ENCODE measurements at places on chromosomes 16 and 17.

DNA sequence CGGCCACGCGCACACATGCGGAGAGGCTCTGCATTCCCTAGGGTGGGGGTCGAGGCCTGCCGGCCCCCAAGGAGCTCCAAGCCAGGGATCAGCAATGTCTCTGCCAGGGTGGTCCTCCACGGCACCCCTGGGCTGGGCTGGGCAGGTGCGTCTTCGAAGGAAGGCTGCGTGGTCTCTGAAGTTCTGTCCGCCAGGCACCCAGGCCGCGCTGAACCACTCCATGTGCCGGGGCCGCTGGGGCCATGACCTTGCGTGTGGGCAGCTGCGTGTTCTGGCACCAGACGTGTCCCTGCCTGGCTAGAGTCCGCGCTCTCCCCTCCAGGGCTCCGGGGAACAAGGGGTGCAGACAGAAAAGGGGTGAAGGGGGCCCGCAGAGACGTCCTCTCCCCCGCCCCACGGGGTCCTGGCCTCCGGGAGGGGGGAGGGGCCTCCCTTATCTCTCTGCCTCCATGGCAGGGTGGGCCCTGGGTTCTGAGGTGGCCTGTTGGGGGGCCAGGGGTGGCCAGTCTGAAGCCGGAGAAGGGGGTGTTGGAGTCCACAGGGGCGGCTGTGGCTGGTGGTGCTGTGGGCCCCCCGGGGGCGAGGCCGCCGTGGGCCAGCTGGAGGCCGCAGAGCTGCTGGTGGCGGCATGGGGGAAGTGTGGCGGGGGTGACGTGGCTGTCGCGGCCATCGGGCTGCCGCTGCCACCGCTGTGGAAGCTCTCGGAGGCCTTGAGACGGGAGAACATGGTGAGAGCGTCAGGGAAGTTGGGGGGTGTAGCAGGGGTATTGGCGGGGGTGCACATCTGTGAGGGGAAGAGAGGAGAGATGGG, 5.3 kb downstream of the UBALD1 start:
- DNase-seq, result no peak

- no peak for DNase-seq
Measured at GRCh38 chr16:85959686-85960085, 60.7 kb downstream of the IRF8 start.

GRCh38 chr17:67833946-67834631, 8.8 kb downstream of the BPTF start:
- DNase-seq, result no peak

DNA sequence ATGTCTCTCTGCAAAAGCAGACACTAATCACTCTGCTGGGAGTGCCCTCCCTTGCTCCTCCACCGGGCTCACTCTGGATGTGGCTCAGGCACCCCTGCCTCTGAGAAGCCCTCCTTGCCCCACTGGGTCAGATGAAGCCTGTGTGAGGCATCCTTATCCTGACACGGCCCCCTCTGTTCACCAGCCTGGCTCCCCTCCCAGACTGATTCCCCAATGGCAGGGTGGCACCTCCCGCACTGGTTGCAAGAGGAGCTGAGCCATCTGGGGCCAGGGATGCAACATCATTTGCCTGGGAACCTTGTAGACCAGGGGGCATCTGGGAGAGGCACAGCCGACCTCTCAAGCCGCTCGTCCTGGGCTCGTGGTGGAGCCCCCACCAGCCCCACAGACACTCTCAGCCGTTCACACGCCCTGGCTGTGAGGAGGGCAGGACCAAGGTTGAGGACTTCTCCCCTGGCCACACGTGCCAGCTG, 6.7 kb downstream of the SMTNL2 start:
- no peak for DNase-seq

DNA sequence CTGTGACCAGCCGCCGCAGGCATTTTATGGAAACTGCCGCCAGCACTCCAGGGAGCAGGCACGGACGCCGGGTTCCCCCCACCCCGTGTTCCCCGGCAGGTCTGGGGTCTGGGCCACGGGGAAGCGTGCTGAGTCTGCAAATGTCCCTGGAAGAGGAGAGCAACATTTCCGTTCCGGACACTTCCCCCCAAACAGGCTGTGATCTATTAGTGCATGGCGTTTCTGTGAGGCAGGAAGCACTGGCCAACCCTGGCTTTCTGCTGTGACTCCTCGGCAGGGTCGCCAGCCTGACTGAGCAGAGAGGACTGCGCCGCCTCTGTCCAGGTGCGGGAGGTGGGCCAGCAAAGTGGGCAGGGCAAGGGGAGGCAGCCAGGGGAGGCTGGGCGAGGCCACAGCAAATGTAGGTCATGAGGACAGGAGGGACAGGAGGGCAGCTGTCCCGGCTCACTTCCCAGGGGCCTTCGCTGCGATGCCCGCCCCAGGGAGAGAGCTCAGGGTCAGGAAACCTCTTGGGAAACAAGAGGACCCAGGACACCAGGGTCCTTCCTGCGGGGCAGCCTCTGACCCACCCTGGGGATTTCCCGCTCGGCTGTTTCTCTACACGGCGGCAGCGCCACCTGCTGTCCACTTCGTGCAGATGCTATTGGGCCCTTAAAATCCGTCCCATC, 9.5 kb downstream of the FOXF1 start:
- DNase-seq, result peak; percentile 31

GRCh38 chr17:40568074-40568836, 3.0 kb upstream of the CCR7 start:
- no peak for DNase-seq

- peak; percentile 25 for DNase-seq
Measured at GRCh38 chr17:58325976-58326468, 2.6 kb downstream of the TSPOAP1 start.

- no peak for DNase-seq
Measured at GRCh38 chr16:85689285-85689949, 663 bp upstream of the GINS2 start.

DNA sequence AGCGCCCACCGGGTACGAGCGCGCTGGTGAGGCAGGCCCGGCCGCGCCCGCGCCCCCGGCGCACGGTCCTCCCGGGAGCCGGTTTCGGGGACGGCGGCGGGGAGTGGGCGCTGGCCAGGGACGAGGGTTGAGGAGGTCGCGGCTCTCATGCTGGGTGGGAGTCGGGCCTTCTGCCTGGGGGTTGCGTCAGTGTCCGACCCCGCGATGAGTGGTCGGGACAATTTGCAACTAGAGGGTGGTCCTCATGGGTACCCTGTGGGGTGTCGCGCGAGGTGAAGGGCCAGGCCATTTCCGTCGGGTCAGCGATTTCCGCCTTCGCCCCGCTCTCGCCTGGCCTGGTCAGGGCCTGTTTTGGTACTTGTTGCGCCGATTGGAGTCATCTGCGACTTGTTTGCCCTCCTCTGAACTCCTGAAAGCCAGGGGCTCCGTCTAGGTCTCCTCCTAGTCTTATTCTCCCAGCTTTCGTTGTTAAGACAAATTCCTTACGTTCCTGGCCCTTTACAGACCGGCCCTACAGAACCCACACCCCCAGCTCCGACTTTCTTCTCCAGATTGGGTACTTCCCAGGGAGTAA, 14.9 kb downstream of the NAA60 start:
- no peak for DNase-seq

GRCh38 chr17:83194186-83194561, 114.8 kb downstream of the METRNL start:
- DNase-seq, result no peak

DNA sequence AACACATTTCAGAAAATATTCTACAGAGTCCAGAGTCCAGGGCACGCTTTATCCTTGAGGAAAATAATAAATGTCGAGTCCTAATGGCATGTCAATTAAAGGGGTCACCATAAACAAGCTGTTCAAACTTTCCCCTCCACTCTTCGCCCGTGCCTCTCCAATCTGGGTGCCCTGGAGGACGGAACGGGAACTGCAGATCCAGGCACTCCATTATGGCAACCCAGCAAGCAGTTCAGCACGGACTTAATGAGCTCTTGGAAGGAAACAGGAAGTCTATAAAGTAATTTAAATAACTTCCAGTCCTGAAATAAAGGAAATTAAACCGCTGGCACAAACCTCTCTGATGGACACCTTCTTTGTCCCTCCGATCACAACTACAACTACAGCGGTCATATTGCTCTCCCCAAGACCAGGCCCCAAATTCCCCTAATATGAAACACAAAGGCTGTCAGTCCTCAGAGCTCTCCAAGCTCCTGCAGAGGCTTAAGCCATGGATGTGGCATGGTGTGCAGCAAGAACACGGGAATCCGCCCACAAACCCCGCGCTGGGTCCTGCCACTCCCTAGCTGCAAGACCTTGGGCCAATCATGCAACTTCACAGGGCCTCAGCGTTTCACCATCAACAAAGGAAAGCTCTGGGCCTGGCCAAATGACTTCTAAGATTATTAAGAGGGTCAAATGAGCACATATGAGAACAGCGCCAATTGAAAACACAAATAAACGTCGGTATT, 52.6 kb downstream of the ZFHX3 start:
- no peak for DNase-seq

DNA sequence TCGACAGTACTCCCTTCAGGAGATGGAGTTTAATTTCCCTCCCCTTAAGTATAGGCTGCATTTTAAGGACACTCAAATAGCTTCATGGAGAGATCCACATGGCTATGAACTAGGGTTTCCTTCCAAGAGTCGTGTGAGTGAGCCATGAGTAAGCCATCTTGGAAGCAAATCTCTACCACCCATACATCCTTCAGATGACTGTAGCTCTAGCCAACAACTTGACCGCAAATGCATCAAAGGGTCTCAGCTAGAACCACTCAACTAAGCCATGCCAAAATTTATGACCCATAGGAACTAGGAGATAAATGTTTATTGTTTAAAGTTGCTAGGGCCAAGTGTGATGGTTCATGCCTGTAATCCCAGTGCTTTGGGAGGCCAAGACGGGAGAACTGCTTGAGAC, 43.4 kb downstream of the METTL16 start:
- no peak for DNase-seq

DNA sequence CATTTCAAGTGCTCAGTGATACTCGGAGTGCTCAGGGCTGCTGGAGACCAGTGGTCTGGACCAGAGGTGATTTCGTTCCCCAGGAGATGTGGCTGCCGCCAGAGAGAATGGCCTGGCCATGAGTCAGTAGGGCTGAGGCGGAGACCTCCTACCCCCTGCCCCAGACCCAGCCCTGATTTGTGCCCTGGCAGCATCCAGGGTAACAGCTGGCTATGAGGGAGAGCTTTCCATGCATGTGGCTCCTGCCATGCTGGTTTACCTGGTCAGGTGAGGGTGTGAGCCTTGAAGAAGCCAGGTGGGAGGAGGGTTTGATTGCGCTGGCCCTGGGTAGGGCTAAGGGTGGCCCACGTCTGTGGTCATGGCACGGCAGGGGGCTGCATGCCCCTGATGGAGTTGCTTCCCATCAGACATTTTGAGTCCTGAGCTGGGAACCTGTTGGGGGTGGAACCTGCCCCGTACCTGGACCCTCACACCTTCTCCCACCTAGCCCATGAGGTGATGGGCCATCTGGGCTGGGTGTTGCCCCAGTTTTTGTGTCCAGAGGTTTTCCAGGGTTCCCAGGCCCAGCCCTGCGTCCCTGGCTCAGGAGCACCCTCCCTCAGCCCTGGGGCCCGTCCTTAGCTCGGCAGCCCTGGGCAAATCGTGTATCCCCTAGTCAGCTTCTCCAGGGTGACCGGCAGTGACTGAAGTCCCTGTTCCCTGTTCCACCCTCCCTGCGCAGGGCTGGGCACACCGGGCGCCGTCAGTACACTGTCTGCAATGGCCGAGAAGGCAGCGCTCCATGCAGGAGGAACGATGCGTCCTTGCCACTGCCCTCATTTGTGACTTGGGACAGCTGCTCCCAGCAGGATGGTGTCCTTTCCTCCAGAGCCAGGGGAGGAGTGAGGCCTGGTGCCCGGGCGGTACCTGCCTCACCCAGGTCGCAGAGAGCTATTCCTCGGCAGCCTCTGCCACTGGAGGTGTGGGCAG, 9.0 kb upstream of the CSNK1D start:
- peak; percentile 67 for DNase-seq

GRCh38 chr17:46811978-46812583, 6.4 kb downstream of the WNT3 start:
- no peak for DNase-seq
